IPS DF 19.7 (cell line): ENCODE measurements at places on chromosomes 5 and 9.

DNA sequence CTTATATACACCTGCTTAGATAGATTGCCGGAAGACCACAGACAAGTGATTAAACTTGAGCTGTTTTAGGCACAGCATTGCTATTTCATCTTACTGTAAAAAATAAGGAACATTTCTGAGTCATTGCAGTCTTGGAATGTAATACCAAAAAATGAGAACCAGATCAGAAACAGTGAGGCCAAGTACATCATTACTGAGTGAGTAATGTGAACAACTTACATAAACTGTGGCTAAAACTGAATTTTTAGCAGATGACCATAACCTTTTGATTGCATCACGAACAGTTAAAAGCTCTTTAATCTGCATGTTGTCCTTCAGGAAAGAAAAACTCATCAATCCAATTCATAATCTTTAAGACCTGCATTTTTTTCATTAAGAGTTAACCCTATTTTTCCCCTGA, 157.1 kb upstream of the FGF10 start:
- no peak for DNase-seq

DNA sequence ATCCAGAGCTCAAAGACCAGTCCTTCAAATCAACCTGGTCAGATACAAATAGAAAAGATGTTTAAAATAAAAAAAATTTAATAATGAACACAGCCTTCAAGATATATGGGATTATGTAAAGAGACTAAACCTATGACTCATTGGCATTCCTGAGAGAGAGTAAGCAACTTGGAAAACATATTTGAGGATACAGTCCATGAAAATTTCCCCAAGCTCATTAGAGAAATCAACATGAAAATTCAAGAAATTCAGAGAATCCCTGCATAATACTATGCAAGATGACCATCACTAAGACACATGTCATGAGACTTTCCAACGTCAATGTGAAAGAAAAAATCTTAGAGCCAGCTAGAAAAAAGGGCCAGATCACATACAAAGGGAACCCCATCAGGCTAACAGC, 512.9 kb upstream of the PTGER4 start:
- DNase-seq: no peak

GRCh38 chr5:139705655-139706587, 57.8 kb downstream of the CXXC5 start:
- DNase-seq: no peak

- DNase-seq: no peak
These were observed 371.4 kb downstream of the TMEM232 start for GRCh38 chr5:110354915-110355644.

GRCh38 chr9:112361601-112362000, 18.3 kb upstream of the HSDL2 start:
- no peak for DNase-seq
